ENCODE measurements at places on chromosomes 3 and 15. TPM values are rescaled to one million over a fixed set of nuclear protein-coding genes. Genes with fewer than 3 reads are reported as not detected.

DNA sequence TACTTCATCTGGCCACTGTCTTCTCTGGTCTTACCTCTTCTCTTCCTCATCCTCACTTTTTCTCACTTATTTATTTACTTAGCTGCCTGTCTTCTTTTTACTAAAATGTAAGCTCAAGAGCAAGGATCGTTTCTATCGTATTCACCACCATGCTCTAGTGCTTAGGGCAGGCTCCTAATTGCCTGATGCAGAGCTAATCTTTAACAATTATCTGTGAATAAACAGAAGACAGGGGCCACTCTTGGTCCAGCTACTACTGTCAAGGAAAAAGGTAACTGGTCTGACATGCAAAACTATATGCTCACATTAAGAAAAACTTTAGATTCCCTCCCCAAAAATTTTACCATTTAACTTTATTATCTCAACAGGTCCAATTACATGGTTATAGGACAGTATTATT is 17.5 kb downstream of the PIK3R4 start:
- H3K4me3 ChIP-seq: no peak overlapping the region
- peaks cover 31% of the 10 kb centered on the region for H3K36me3 ChIP-seq
- H3K4me1 ChIP-seq: no peaks in the 10 kb centered on the region
- no peak for DNase-seq

DNA sequence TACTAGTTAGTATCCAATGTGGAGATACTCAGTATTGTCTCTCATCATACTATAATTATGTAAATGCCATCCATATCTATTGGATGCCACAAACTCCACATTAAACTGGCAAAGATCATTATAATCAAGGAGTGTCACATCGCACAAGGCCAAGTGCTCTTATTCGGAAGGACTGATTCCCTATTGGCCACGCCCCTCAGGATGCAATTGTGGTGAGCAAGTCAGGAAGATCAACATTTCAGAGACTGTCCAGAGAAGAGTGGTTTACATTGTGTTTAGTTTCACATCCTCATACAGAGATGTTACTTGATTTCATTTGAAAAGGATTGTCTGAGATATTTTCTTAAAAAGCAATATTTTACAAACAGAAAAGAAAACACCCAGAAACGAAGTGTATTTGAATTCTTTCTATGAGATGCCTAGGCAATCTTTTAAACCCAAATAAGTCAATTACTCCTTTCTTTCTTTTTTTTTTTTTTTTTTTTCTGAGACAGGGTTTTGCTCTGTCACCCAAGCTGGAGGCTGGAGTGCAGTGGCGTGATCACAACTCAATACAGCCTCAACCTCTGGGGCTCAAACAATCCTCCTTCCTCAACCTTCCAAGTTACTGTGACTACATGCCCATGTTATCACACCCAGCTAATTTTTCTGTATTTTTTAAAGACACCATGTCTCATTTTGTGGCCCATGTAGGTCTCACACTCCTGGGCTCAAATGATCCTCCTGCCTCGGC is 369.1 kb downstream of the RBMS3 start:
- no peaks in the 10 kb centered on the region for H3K4me1 ChIP-seq
- H3K36me3 ChIP-seq: no peaks in the 10 kb centered on the region
- no peaks in the 10 kb centered on the region for H3K27me3 ChIP-seq
- no peak overlapping the region for H3K4me3 ChIP-seq
- no peak overlapping the region for H3K27ac ChIP-seq

- no peak for DNase-seq
- H3K4me1 ChIP-seq: no peaks in the 10 kb centered on the region
- no peak overlapping the region for H3K27ac ChIP-seq
- H3K36me3 ChIP-seq: no peaks in the 10 kb centered on the region
- H3K4me3 ChIP-seq: no peak overlapping the region
- H3K27me3 ChIP-seq: no peaks in the 10 kb centered on the region
Measured at GRCh38 chr3:66028457-66028856, 10.3 kb downstream of the MAGI1 start.

- DNase-seq: no peak
- no peak overlapping the region for H3K4me3 ChIP-seq
- no peak overlapping the region for H3K27ac ChIP-seq
- H3K36me3 ChIP-seq: no peaks in the 10 kb centered on the region
- no peaks in the 10 kb centered on the region for H3K4me1 ChIP-seq
Measured at GRCh38 chr3:89434621-89435380, 327.4 kb downstream of the EPHA3 start.

- no peaks in the 10 kb centered on the region for H3K36me3 ChIP-seq
- no peak overlapping the region for H3K27ac ChIP-seq
- no peak overlapping the region for H3K4me3 ChIP-seq
- DNase-seq: no peak
- H3K27me3 ChIP-seq: peaks cover 2% of the 10 kb centered on the region
Measured at GRCh38 chr15:88695101-88695500, 56.3 kb downstream of the ISG20 start.

- peaks cover 5% of the 10 kb centered on the region for H3K27me3 ChIP-seq
- no peak overlapping the region for H3K4me3 ChIP-seq
- no peaks in the 10 kb centered on the region for H3K4me1 ChIP-seq
- DNase-seq: no peak
- no peaks in the 10 kb centered on the region for H3K36me3 ChIP-seq
Measured at GRCh38 chr15:78347586-78348543, 7.7 kb downstream of the CRABP1 start.

Gene GOLGA8M
- total RNA-seq: 3.2 TPM

Gene ZFAND6
- total RNA-seq: 57.1 TPM

Gene MASP1
- total RNA-seq: not detected

Gene SYNPR
- total RNA-seq: not detected

GRCh38 chr3:126979046-126979628 is 3.8 kb upstream of the PLXNA1 start:
- no peak overlapping the region for H3K27ac ChIP-seq
- H3K27me3 ChIP-seq: peaks cover 50% of the 10 kb centered on the region
- H3K4me3 ChIP-seq: no peak overlapping the region
- H3K4me1 ChIP-seq: peaks cover 2% of the 10 kb centered on the region
- H3K36me3 ChIP-seq: no peaks in the 10 kb centered on the region

- H3K4me3 ChIP-seq: peak overlapping the region; percentile 11
- H3K36me3 ChIP-seq: no peaks in the 10 kb centered on the region
- peaks cover 65% of the 10 kb centered on the region for H3K4me1 ChIP-seq
- H3K27me3 ChIP-seq: no peaks in the 10 kb centered on the region
- DNase-seq: no peak
Measured at GRCh38 chr15:60571008-60571420, 92.1 kb upstream of the ICE2 start.

Data from T-cell (primary cell).